ENCODE measurements at places on chromosomes 3 and 15.

GRCh38 chr15:75920079-75920478 is 16.4 kb downstream of the FBXO22 start:
- no peak for DNase-seq

- DNase-seq: no peak
These were observed 470.2 kb upstream of the PROK2 start for GRCh38 chr3:72255191-72255590.

DNA sequence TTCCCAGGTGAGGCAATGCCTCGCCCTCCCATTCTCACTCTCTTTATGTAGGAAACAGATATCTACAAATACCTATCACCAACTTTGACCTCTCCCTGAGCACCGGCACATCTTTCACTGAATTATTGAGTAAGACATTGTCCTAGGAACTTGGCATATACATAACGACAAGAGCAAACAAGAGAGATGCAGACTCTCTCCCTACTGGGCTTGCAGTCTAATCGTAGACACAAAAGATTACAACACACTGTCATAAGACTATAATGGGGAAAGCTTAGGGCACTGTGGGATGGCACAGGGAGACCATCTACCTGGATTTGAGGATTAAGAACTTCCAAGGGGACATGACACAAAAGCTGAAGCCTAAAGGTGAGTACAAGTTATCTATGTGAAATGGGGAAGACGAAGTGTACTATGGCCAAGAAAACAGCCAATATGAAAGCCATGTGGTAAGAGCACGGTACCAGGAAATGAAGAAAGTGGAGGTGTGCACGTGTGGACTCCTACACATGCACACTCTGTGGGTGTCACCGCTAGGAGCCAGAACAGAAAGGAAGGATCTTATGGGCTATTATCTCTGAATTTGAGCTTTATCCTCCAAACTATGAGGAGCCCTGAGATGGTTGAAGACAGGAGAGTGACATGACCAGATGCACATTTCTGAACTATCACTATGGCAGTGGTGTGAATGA is 218.8 kb upstream of the STRIT1 start:
- no peak for DNase-seq

DNA sequence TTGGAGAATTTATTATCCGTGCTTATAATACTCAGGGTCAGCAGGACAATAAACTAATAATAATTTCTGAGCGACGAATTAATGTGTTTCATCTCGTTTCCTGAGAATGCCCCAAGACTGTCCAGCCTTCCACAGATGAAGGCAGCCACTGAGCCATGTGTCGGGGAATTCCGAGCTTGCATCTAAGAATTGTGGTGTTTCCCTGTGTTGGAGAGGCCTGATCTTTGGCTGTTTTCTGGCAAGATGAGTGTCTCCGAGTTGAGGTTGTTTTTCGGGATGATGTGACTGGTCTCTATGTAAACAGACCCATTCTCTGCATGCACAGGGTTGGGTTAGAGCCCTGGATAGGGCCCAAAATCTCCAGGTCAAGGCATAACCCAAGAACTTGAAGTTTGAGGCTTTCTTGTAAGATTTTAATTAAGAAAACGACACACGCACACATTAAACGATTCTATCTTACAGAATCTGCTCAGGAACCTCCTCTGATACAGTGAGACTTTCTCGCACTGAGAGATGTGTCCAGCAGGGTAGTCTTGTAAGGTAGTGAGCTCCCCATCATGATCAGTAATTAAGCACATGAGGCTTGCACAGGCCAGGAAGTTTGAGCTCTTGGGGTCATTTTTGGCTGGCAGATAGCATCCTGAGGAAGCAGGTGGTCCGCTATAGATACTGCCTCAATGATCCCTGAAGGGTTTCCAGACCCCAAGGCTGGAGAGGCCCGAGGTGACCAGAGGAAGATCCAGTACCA is 14.4 kb downstream of the FGD5 start:
- DNase-seq: no peak

GRCh38 chr15:49964061-49964460 is 155.0 kb downstream of the ATP8B4 start:
- DNase-seq: no peak

DNA sequence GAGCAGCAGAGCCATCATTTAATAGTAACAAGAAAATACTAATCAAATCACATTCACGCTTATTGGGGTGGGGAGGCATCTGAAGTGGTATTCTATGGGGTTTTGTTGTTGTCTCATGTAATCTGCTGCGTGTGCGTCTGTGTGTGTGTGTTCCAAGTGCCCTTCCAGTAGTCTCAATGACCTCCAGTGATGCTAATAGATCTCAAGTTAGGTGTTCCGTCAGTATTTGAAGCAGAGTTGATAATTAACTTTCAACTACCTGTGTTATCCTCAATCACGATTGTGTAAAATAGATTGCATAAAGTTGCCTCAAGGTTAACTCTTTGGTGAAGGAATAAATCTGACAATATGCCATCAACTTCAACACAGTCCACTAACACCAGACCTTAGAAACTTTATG is 375.0 kb downstream of the MECOM start:
- DNase-seq: no peak

- DNase-seq: no peak
These were observed 185.8 kb upstream of the UBE3A start for GRCh38 chr15:25624504-25625177.

DNA sequence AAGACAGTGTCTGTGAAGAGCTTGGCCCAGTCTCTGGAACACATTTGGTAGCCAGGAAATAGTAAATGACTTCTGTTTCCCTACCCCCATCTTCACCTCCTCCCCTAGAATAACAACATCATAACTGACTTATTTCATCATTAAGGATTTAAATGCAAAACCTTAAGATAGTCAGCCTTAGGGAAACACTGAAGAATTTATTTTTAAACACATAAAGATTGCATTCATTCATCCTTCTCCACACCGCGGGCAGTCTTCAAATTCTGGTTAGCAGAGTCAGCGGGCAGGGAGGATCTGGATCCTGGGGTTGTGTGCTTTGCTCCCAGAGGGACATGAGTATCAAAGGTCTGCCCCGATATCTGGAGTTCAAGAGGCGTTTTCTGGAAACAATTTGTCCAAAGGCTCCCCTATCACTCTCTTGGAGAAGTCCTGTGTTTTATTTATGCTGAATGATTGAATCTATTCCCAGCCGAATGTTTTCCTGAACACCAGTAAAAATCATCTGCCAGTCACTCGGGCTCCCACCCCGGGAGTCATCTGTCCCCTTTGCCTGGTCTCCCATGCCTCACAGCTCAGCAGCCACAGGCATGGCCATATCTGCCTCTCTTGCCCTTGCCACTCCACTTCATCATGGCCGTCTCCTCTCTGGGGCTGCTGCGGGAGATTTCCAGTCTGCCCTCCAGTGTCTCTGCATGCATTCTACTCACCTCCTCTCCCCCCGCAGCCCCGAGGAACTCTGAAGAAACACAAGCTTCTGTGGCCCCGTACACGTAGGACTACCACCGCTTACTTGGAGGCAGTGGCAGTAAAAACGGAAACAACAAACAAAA is 234.7 kb upstream of the CTDSPL start:
- DNase-seq: no peak

DNA sequence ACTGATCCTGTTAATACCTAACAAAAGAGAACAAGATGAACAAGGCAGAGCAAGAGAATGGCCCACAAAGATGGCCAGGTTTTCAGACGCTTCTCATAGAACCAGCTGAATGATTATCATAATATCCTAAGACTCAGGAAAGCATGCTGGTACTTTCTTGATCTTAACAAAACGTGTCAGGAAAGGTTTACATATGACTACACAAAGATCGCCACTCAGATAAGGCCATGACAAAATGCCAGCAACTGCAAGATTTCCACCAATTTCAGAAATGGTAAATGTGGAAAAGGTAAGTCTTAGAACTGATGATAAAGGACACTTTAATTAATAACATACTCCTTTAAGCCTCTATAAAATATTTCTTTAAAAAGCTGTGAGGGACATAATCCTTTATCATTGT is 108.8 kb downstream of the DLG1 start:
- no peak for DNase-seq

- no peak for DNase-seq
These were observed 15.6 kb upstream of the GYG1 start for GRCh38 chr3:148975696-148976095.

GRCh38 chr15:49817100-49817499 is 196.3 kb downstream of the DTWD1 start:
- no peak for DNase-seq

DNA sequence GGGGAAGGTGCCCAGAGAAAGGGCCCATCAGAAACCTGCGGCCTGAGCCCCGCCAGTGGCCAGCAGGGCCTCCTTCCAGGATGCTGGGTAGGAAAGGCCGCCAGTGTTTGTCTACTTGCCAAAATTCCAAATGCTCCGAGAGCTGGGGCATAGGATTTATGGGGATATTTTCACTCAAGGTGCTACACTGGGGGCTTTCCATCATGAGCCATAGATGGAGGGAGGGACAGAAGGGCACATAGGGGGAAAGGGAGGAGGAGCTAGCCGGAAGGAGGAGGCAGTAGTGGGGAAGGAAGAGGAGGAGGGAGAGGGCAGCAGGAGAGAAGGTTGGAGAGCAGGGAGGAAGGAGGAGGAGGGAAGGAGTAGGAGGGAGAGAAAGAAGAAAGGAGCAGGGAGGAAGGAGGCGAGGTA is 494.7 kb upstream of the PROK2 start:
- DNase-seq: no peak

GRCh38 chr3:38583688-38584087 is 65.8 kb downstream of the SCN5A start:
- DNase-seq: no peak

GRCh38 chr15:96171853-96172296 is 158.6 kb upstream of the NR2F2 start:
- no peak for DNase-seq

- DNase-seq: no peak
These were observed 216.7 kb upstream of the CFAP20DC start for GRCh38 chr3:59266551-59266950.

DNA sequence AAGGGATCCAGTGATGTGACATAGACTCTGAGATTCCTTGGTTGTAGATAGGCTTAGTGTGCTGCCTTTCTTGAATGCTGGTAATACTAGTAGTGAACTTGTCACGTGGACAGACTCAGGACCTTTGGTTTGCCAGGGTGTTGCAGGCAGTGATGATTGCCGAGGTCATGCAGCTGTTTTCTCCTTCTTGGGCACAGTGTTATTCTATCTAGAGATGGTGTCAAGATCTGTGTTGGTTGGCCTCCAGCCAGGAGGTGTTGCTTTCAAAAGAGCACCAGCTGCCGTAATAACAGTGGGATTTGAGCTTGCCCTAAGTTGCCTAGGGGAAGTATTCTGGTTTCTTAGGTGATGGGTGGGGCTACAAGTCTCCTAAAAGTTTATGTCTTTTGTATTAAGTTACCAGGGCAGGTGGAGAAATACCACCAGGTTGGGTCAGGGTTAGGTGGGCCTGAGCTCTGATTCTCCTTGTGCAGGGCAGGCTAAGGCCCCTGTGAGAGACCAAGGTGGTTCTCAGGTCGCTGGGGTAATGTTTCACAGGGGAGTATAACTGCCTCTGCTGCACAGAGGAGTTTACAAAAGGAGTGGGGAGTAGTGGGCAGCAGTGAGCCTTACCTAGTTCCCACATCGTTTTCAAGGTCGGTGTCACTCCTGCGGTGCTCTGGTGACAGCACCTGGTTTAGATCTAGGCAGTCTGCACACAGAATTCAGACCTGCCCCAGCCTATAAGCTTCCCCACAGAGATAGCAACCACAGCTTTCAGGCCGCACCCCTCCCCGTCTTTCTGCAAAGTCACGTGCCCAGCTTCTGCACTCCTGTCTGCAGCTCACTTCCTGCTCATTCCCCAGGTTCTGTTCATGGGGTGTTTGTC is 350.3 kb downstream of the DOCK3 start:
- DNase-seq: peak; percentile 43

GRCh38 chr15:96323319-96324145 is 7.0 kb upstream of the NR2F2 start:
- no peak for DNase-seq

DNA sequence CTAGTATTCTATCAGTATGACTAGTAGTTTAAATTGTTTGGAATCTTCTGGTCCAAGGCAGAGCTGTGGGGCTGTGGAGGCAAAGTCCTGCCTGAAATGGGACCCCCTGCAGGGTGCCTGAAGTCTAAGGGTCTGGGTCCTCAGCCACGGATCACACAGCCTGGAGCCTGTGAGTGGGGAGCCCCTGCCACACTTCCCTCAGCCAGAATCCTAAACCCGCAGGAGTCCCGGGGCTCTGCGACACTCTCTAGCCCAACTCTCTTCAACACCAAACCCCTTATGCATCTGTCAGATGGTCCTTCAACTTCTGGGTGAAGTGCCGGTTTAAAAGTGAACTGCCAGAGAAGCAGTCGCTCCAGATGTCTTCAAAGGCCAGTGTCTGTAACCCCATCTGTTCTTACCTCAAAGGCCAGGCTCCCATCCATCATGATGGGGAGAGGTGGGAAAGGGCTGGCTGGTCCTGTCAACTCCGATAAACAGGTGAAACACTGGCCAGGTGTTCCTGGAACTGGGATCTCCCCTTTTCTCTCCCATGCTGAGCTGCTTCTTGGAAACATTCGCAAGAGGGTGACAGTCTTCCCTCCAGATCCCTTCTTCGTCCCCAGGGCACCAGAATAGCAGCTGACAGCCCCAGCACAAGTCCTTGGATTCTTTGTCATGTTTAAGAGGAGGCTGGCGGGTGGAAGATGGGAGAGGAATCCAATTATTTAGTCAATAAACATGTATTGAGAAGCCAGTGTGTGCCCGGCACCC is 45.6 kb downstream of the CPN2 start:
- no peak for DNase-seq

DNA sequence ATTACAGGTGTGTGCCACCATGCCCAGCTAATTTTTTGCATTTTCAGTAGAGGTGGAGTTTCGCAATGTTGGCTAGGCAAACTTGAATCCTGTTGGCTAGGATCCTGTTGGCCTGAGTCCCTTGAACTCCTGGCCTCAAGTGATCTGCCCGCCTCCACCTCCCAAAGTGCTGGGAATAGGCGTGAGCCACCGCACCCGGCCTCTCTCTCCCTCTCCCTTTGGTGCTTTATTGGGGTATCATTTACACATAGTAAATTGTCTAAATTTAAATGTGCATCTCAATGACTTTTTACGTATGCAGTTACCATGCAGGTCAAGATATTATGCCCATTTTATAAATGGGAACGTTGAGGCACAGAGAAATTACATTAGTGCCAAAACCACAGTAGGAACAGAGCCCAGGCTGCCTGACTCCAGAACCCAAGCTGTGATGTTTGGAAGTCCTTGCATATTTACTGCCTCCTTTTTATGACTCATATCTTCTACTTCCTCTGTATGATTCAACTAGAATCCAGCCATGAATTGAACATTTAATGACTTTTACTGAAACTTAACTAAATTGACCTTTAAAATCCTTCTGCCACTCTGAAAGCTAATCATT is 34.0 kb upstream of the RPP14 start:
- DNase-seq: no peak

DNA sequence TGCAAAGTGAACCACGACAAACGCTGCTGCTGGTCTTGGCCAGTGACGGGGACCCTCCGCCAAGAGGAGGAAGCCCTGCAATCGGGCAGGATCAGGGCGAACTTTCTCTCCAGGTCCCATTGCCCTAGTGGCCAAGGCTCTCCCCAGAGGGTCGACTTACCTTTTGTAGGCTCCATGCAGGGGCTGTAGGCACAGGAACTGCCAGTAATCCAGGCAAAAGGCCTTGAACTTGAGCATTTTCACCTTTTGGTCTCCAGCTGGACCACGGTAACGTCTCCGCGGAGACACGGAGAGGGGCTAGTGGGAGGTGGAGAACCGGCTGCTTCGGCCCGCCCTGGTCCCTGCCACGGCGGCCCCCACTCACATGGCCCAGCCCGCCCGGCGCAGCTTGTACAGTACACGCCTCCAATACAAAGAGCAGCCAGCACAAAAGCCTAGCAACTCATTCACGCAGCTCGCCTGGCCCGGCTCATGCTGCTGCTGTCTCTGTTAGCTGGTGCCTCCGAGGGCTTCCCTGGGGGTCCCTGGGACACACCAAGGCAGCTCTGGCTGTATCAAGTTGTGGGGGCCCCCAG is 31.0 kb downstream of the IQSEC1 start:
- DNase-seq: no peak

Measured in stimulated activated CD4-positive, alpha-beta T cell treated with anti-CD3 and anti-CD28 coated beads, TNF-alpha, amount 100 ng/mL, for 48 hours (primary cell).